Fibroblast of lung (primary cell): ENCODE measurements at places on chromosomes 12 and 14. TPM values are rescaled to one million over a fixed set of nuclear protein-coding genes. Genes with fewer than 3 reads are reported as not detected.

DNA sequence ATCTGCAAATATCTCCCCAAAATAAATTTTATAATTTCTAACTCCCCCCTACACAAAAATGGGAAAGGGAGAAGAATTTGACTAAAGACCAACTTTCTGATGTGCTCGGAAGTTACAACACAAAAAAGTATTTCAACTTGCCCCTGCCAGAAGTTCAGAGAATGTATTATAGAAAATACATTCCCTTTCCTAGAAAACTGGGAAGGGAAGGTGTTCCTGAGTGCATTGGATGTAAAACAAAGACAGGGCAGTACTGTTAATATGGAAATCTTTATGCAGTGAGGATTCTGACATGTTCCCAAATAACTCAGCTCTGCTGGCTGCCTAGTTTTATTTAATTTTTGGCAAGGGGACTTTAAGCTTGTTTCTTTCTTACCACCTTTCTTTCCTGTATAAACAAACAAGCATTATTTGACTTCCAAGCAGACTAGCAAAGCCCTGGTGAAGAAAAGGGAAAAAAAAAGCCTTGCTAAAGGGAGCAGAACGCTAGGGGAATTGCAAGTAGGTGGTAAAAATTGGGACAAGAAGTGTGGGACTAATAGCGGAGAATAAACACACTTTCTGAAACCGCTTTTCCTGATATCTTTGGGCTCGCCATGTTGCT is 124.1 kb downstream of the STXBP6 start:
- H3K36me3 ChIP-seq = no peaks in the 10 kb centered on the region
- no peak overlapping the region for H3K27ac ChIP-seq
- no peak overlapping the region for H3K4me3 ChIP-seq
- DNase-seq = no peak
- no peaks in the 10 kb centered on the region for H3K4me1 ChIP-seq

The SRGAP1 gene
- 17.5 and 30.2 TPM in 2 replicates for total RNA-seq

DNA sequence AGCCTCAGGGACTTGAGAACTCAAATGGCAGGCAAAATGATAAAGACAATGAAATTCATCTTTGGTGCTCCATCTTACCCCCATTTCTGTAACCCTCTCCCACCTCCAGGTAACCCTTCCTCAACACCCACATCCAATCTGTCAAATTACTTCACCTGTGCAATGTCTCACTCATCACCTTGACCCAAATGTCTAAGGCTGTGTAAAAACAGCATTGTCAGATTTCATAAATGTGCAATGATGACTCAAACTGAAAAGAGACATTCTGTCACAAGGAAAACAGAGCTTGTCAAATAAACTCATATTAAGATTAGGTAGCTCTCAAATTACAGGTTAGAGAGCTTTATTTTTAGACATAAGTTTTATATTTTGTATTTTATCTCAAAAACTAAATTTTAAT is 19.9 kb upstream of the COCH start:
- no peak overlapping the region for H3K4me3 ChIP-seq
- H3K36me3 ChIP-seq = no peaks in the 10 kb centered on the region
- no peak for DNase-seq
- no peak overlapping the region for H3K27ac ChIP-seq

DNA sequence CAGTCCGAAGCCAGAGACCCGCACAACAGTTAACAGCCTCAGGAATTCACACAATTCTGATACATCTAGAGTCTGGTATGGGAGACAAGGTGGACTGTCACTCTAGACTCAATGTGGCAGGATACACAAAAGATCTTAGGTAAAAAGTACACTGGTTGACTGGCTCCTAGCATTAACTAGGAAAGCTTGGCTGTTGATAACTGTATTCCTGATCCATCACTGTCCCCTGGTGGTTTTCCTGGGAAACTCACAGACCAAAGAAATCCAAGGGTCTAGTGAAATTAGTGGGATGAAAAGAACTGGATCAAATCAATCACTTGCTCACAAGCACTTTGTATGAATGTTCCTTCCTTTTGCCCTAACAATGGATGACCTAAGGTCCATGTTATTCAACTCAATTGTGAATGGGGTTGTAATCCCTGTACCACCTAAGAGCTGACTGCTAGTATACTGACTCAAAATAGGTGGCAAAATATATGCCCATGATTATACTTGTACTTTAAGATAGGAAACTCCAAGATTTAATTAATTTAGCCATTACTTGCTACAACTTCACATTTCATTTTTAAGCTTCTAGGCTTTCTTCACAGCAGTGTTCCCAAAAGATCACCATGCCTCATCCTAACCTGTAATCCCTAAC is 14.0 kb downstream of the NPC2 start:
- H3K27me3 ChIP-seq = no peaks in the 10 kb centered on the region
- H3K27ac ChIP-seq = no peak overlapping the region
- H3K36me3 ChIP-seq = peaks cover 4% of the 10 kb centered on the region
- peaks cover 2% of the 10 kb centered on the region for H3K4me1 ChIP-seq
- H3K4me3 ChIP-seq = no peak overlapping the region

The ITPR2 gene
- total RNA-seq = 13.6 and 24.6 TPM in 2 replicates

The BDKRB1 gene
- total RNA-seq = 16.7 and 22.5 TPM in 2 replicates

DNA sequence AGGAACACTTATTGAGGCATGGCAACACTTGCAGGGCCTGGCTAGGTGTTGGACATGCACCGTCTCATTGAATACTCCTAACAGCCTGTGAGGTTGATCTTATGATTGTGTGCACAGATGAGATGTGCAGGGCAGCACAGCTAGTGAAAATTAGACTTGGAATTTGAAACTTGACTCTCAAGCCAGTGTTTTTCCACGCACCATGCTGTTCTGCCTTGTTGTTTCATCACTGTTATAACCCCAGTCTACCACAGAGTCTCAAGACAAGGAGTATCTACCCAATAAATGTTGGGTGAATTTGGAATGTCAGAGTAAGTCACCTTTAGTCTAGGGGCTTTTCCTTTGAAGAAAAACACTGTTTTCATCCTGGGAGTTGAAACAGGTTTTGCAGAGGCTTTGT is 55.8 kb upstream of the LRIG3 start:
- no peaks in the 10 kb centered on the region for H3K4me1 ChIP-seq
- H3K36me3 ChIP-seq = no peaks in the 10 kb centered on the region
- H3K27me3 ChIP-seq = no peaks in the 10 kb centered on the region
- DNase-seq = no peak
- H3K4me3 ChIP-seq = no peak overlapping the region

The SERPINA5 gene
- total RNA-seq = not detected in 2 replicates

The RPS6KL1 gene
- total RNA-seq = 0.26 and 1.2 TPM in 2 replicates

GRCh38 chr12:124921200-124922031 is 7.0 kb upstream of the UBC start:
- no peak overlapping the region for H3K27ac ChIP-seq
- H3K4me3 ChIP-seq = peak overlapping the region; percentile 47
- H3K4me1 ChIP-seq = peaks cover 17% of the 10 kb centered on the region
- H3K27me3 ChIP-seq = no peaks in the 10 kb centered on the region
- DNase-seq = peak; percentile 56
- no peaks in the 10 kb centered on the region for H3K36me3 ChIP-seq

- H3K4me3 ChIP-seq = no peak overlapping the region
- H3K27me3 ChIP-seq = no peaks in the 10 kb centered on the region
- H3K36me3 ChIP-seq = no peaks in the 10 kb centered on the region
- no peak overlapping the region for H3K27ac ChIP-seq
- no peak for DNase-seq
- no peaks in the 10 kb centered on the region for H3K4me1 ChIP-seq
Observed at GRCh38 chr12:87290505-87290904, 738.7 kb downstream of the C12orf50 start.

The IKBIP gene
- total RNA-seq = 38.5 and 43.9 TPM in 2 replicates

DNA sequence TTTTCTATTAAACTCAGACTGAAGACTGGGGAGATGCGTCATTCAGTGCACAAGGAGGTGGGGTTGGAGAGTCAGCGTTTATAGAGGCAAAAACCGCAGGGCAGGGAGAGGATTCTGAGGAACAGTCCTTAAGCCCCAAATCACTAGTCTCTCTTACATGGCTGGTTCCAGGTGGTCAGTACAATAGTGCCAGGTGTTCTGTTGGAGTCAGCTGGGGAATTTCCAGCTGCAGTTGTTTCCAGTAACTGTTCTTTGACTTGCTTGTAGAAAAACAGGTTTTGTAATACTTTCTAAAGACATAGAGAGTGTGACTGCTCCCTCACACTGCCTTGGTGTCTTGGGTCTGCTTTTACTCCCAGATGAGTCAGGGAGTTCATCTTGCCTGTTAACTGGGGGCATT is 192.2 kb downstream of the TMTC3 start:
- peak; percentile 85 for DNase-seq
- no peak overlapping the region for H3K4me3 ChIP-seq
- H3K36me3 ChIP-seq = no peaks in the 10 kb centered on the region

DNA sequence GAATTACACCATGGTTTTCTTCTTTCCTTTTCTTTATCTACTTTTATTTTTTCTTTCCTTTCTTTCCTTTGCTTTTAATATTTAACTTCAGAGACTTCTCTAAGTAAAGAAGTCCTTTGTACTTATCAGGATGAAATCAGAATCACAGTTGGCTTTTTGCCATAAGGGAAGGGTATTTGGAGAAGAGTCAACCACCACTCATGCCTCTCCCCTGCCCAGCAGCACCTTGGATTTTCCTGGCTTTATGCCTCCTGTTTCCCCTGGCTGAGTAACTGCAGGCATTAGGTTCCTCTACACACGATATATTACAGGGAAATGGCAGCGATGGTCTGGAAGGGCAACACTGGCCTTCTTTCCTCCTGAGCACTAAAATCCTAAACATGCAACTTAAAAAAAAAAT is 266.4 kb upstream of the CAND1 start:
- no peak for DNase-seq
- no peaks in the 10 kb centered on the region for H3K36me3 ChIP-seq
- no peaks in the 10 kb centered on the region for H3K4me1 ChIP-seq

DNA sequence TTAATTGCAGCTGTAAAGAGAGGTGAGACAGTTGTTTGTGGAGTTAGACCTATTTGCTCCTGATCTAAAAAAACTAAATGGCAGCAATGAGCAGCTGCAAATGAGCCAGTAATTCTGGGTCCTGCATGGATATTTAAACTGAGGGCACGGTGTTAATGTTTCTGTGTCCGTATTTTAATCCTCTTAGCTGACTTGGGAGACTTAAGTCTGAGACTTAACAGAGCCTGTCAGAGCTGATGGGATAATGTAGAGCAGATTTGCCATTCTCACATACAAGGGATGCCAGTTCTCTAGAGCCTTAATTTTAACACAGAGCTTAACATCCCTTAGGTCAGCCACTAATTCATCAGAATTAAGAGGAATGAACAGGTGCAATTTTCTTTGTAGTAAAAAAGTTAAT is 178.6 kb upstream of the PDE3A start:
- no peaks in the 10 kb centered on the region for H3K4me1 ChIP-seq
- no peak overlapping the region for H3K4me3 ChIP-seq
- no peak for DNase-seq
- H3K27me3 ChIP-seq = no peaks in the 10 kb centered on the region
- no peaks in the 10 kb centered on the region for H3K36me3 ChIP-seq
- no peak overlapping the region for H3K27ac ChIP-seq

The PLEKHG7 gene
- not detected in 2 replicates for total RNA-seq

- no peaks in the 10 kb centered on the region for H3K4me1 ChIP-seq
- H3K36me3 ChIP-seq = peaks cover 2% of the 10 kb centered on the region
- H3K4me3 ChIP-seq = no peak overlapping the region
- no peaks in the 10 kb centered on the region for H3K27me3 ChIP-seq
- DNase-seq = no peak
Observed at GRCh38 chr12:122584177-122584863, 57.3 kb downstream of the KNTC1 start.

The CLEC7A gene
- total RNA-seq = not detected in 2 replicates

The KERA gene
- total RNA-seq = not detected in 2 replicates

GRCh38 chr12:7948589-7949260 is 12.7 kb upstream of the SLC2A3 start:
- H3K36me3 ChIP-seq = no peaks in the 10 kb centered on the region
- H3K27me3 ChIP-seq = no peaks in the 10 kb centered on the region
- H3K4me1 ChIP-seq = no peaks in the 10 kb centered on the region
- H3K27ac ChIP-seq = no peak overlapping the region
- no peak overlapping the region for H3K4me3 ChIP-seq

- no peak for DNase-seq
- peak overlapping the region; percentile 86 for H3K4me3 ChIP-seq
- H3K4me1 ChIP-seq = peaks cover 3% of the 10 kb centered on the region
- no peak overlapping the region for H3K27ac ChIP-seq
Observed at GRCh38 chr14:70599345-70599744, 1.1 kb downstream of the MED6 start.

- H3K4me3 ChIP-seq = no peak overlapping the region
- no peaks in the 10 kb centered on the region for H3K4me1 ChIP-seq
- no peak for DNase-seq
- no peak overlapping the region for H3K27ac ChIP-seq
Observed at GRCh38 chr12:33988197-33988805, 34.0 kb upstream of the ALG10 start.

The SLC7A7 gene
- total RNA-seq = 5.1 and 6.3 TPM in 2 replicates

The HOXC11 gene
- total RNA-seq = not detected in 2 replicates

The PAPLN gene
- 6.9 and 9.5 TPM in 2 replicates for total RNA-seq

The KCNJ8 gene
- total RNA-seq = 7.4 and 13.2 TPM in 2 replicates

DNA sequence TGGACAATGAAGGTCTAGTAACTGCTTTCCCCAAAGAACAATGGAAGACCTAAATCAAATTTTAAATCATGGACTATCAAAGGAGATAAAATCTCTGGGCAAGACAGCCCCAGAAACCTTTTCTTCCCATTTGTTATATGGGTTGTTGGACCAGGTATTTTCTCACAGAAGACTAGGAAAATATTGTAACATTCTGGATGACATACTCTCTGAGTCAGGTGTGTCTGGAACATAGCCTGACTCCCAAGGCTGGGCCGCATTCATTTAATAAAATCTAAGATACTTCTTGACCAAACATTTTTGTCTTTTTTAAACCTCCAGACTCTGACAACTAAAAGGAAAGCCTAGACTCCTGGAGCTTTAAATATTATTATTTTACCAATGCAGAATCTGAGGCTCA is 87.9 kb downstream of the ATP23 start:
- H3K27ac ChIP-seq = no peak overlapping the region
- H3K27me3 ChIP-seq = no peaks in the 10 kb centered on the region
- no peaks in the 10 kb centered on the region for H3K4me1 ChIP-seq
- no peak for DNase-seq

DNA sequence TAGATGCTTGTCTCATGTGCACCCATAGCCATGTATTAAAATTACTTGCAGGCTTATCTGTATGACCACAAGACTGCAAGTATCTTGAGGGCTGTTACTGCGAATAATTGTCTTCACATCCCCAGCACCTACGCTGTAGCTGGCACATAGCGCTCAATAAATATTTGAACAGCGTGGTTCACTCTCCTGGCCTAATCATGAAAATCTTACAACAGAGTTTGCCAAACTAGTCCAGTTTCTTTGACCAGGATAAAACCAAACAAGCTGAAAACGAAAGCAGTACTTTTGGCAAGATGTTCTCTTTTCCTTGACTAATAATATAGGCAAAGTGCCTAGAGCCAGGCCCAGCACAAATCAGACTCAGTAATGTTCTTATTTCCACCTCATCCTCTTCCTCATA is 106.7 kb downstream of the RPS29 start:
- H3K4me1 ChIP-seq = no peaks in the 10 kb centered on the region
- H3K27me3 ChIP-seq = no peaks in the 10 kb centered on the region
- peak; percentile 9 for DNase-seq
- no peaks in the 10 kb centered on the region for H3K36me3 ChIP-seq
- H3K4me3 ChIP-seq = no peak overlapping the region
- H3K27ac ChIP-seq = no peak overlapping the region

- H3K4me1 ChIP-seq = peaks cover 7% of the 10 kb centered on the region
- DNase-seq = no peak
- H3K27ac ChIP-seq = no peak overlapping the region
- no peaks in the 10 kb centered on the region for H3K27me3 ChIP-seq
- no peaks in the 10 kb centered on the region for H3K36me3 ChIP-seq
Observed at GRCh38 chr12:45257185-45257930, 41.5 kb downstream of the ANO6 start.

- H3K36me3 ChIP-seq = no peaks in the 10 kb centered on the region
- no peak overlapping the region for H3K27ac ChIP-seq
- no peak for DNase-seq
- no peaks in the 10 kb centered on the region for H3K27me3 ChIP-seq
Observed at GRCh38 chr14:21098892-21099595, 589 bp upstream of the ZNF219 start.

The KRT72 gene
- not detected in 2 replicates for total RNA-seq
